Activated naive CD8-positive, alpha-beta T cell treated with anti-CD3 and anti-CD28 coated beads, Interleukin-2, amount 10 ng/mL, durations not matched to agents 7 days and 5 days (primary cell): ENCODE measurements at places on chromosomes 13 and 19. TPM values are rescaled to one million over a fixed set of nuclear protein-coding genes. Genes with fewer than 3 reads are reported as not detected.

DNA sequence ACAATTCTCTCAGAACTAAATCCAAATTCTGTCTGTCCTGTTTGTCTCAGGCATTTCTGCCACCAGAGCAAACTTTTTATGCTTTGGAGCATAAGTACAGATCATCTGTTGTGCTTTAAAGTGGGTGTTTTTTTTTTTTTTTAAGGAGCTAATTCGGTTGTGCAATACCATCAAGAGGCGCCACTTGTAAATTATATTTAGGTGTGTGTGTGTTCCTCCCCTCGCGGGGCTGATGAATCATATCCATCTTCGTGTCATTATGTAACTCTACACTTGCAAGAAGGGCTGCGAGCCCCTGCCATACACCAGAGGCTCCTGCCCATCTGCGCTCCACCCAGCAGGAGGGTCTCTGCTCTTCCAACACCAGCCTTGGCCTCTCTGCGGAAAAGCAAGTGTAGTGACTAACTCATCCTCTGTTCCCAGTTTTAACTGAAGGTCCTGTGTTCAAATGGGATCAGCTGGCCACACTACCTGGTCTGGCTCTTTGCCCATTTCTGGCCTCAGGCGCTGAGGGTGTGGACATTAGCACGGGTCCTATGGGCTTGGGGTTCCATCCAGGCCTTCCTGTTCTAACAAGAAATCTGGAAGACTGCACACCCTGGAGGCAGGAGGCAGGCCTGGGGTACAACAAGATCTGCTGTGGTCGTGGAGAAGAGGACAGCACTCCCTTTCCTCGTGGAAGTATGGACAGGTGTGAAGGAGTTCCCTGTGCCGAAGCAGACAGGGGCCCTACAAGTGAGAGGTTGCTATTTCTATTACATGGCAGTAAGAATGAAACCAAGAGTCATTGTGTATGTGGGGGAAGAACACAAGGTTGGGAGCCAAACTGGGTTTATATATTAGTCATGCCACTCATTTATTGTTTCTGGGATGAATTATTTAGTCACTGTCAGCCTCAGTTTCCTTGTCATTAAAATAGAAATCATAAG lies 96.1 kb upstream of the MBNL2 start:
- H3K4me1 ChIP-seq, result peaks cover 5% of the 10 kb centered on the region
- DNase-seq, result no peak
- no peak overlapping the region for H3K4me3 ChIP-seq
- H3K27me3 ChIP-seq, result peaks cover 13% of the 10 kb centered on the region
- no peaks in the 10 kb centered on the region for H3K36me3 ChIP-seq
- H3K27ac ChIP-seq, result no peak overlapping the region

DNA sequence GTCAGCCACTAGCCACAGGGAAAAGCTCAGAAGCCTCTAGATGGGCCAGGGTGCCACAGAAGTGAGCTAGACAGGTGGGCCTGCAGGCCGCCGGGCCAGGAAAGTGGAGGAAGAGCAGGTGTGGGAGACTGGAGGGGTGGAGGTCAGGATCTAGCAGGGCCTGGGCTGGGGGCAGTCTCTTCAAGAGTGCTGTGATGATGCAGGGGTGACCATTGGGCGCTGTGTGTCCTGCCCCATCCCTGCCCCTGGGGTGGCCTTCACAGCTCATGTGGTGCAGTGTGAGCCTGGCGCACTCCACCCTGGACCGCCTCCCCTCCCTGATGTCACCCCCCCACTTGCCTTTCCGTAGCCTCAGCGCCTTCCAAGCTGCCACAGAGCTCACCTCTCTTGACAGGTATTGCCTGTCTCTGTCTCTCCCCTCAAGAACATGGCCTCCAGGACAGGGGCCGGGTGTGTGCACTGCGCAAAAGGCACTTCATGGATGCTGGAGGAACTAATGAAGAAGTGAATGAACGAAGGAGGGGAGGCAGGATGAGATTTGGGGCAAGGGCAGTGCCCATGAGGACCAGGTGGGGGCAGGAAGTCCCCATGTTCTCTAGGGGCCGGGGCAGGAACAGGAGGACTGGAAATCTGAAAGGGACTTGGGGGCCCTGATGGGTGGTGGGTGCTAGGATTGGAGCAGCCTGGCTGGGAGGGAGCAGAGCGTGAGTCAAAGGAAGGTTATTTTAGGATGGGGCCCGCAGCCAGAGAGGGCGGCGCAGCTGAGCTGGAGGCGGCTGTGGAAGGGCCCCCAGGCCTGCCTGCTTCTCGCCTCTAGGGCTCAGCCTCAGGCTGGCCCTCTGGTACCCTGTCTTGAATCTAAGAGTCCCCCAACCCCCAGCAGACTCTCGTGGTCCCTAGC lies 6.6 kb downstream of the SSBP4 start:
- DNase-seq, result no peak
- H3K4me1 ChIP-seq, result peaks cover 39% of the 10 kb centered on the region
- H3K36me3 ChIP-seq, result peaks cover 11% of the 10 kb centered on the region
- H3K27ac ChIP-seq, result peak overlapping the region; percentile 72
- H3K4me3 ChIP-seq, result no peak overlapping the region

DNA sequence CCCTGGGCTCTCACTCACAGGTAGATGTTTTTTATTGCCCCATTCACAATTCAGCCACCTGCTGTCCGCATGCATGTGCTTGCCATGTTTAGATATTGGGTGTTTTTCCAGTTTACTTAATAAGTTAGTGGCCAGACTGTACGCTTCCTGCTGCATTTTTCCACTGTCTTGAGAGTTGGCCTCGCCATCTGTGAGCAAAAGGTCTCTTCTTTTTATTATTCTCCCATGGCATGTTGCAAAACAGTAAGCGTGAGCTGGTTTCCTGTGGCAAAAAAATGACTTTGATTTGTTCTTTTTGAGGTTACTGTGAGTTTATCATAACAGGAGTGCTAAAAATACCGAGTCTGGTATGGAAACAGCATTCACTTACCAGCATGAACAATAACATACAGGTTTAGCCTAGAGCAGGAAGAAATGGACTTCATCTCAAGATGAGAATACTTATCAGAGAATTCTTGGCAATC lies 46.0 kb downstream of the SAE1 start:
- H3K27ac ChIP-seq, result peak overlapping the region; percentile 65
- peaks cover 36% of the 10 kb centered on the region for H3K4me1 ChIP-seq
- H3K36me3 ChIP-seq, result peaks cover 44% of the 10 kb centered on the region
- H3K27me3 ChIP-seq, result no peaks in the 10 kb centered on the region
- H3K4me3 ChIP-seq, result peak overlapping the region; percentile 64
- no peak for DNase-seq

GRCh38 chr13:103395139-103395538 lies 328.9 kb upstream of the SLC10A2 start:
- DNase-seq, result no peak
- H3K27ac ChIP-seq, result no peak overlapping the region
- H3K4me3 ChIP-seq, result no peak overlapping the region
- H3K27me3 ChIP-seq, result no peaks in the 10 kb centered on the region
- H3K36me3 ChIP-seq, result no peaks in the 10 kb centered on the region

DNA sequence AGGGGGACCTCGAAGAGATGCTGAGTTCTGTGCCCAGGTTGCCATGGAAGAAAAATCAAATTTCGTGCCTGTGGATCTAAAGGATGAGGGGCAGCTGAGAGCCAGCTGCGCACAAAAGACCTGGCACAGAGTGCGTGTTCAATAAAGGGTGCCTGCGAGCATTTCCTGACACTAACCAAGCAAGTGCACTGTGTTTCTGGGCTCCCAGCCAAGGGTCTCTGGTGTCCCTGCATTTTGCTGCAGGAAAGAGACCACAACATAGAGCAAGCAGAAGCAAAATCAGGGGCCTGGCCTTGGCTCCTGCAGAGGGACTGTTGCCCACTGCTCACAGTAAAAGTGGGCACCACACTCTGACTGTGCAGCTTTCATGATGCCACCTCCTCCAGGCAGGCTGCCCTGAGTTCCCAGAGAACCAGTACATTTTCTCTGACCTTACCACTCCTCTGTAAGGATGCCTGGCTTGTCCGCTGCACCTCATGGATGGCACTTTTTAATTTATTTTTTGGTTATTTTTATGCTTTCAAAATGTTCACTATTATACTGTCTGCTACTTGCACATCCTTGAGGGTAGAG lies 70.8 kb upstream of the GPR12 start:
- no peaks in the 10 kb centered on the region for H3K4me1 ChIP-seq
- no peak for DNase-seq
- peaks cover 14% of the 10 kb centered on the region for H3K27me3 ChIP-seq
- H3K4me3 ChIP-seq, result no peak overlapping the region

DNA sequence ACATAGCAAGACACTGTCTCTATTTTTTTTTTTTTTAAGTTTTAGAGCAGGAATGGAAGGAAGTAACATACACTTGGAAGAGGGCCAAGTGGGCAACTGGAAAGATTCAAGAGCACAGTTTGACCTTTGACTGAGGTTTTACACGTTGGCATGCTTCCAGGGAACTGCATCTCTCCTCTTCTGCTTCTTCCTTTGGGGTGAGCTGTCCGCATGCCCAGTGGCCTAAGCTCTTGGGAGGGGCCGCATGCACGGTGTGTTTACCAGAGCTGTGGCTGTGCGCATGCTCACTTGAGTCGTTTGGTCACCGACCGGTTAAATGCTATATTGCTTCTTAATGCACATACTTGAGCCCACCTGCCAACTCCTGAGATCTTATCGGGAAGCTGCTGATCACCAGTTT lies 727.7 kb downstream of the UQCRFS1 start:
- no peak for DNase-seq
- H3K36me3 ChIP-seq, result no peaks in the 10 kb centered on the region
- no peaks in the 10 kb centered on the region for H3K4me1 ChIP-seq
- H3K27me3 ChIP-seq, result no peaks in the 10 kb centered on the region
- no peak overlapping the region for H3K4me3 ChIP-seq
- H3K27ac ChIP-seq, result no peak overlapping the region

GRCh38 chr19:45158503-45159209 lies 2.1 kb downstream of the NKPD1 start:
- peak; percentile 36 for DNase-seq
- H3K27ac ChIP-seq, result no peak overlapping the region
- no peak overlapping the region for H3K4me3 ChIP-seq
- H3K36me3 ChIP-seq, result no peaks in the 10 kb centered on the region
- peaks cover 30% of the 10 kb centered on the region for H3K27me3 ChIP-seq

DNA sequence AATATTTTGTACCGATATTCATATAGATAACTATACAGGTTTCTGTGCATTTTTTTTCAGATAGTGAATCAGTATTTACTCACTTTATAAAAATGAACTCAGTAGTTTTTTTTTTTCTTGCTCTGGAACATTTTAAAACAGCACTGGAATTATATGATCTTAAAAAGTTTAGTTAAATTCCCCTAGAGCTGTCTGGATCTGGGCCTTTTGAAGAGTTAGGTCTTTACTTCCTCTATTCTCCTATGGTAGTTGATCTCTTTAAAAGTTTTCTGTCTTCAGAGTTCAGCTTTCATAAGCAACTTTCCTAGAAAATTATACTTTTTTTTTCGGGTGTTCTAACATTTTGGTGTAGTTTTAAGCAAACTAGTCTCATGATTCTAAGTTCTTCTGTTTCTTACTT lies 21.8 kb upstream of the RBM26 start:
- H3K4me3 ChIP-seq, result no peak overlapping the region
- no peak for DNase-seq
- no peak overlapping the region for H3K27ac ChIP-seq
- peaks cover 2% of the 10 kb centered on the region for H3K27me3 ChIP-seq
- H3K4me1 ChIP-seq, result peaks cover 4% of the 10 kb centered on the region

DNA sequence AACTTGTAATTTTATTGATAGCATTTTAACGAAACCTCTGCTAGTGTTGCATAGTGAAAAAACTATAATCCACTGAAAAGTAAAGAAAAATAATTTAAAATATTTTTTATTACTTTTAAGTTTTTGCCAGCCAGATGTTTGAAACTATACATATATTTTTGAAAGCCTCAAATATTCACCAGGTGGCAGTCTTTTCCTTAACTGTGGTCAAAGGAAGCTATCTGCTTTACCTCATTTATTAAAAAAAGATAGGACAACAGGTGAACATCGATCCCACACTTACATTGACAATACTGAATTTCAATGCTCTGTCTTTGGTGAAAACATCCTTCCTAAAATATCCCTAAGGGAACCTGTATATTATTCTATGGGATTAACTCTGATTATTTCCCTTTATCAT lies 100.5 kb downstream of the TRPC4 start:
- H3K27me3 ChIP-seq, result no peaks in the 10 kb centered on the region
- H3K27ac ChIP-seq, result no peak overlapping the region
- H3K4me3 ChIP-seq, result no peak overlapping the region
- no peaks in the 10 kb centered on the region for H3K4me1 ChIP-seq

DNA sequence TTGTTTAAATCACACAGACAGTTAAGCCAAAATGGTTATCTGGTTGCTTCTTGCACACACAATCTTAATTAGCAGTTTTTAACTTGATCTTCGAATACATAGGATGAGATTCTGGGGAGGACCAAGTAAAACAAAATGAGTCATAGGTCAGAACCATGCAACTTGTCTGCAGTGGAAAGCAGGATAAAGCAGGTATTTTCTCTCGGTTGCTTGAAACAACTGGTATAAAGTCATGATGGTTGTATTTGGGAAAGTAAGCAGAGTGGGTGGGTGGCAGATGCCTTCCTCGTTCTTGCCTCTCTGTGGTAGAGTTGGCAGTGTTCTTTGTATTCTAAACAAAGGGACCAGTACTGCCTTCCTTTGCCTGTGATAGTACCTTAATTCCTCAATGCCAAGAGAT lies 167.0 kb downstream of the COG6 start:
- H3K27me3 ChIP-seq, result no peaks in the 10 kb centered on the region
- peaks cover 5% of the 10 kb centered on the region for H3K36me3 ChIP-seq
- H3K27ac ChIP-seq, result peak overlapping the region; percentile 62
- DNase-seq, result no peak
- peak overlapping the region; percentile 53 for H3K4me3 ChIP-seq
- H3K4me1 ChIP-seq, result peaks cover 20% of the 10 kb centered on the region

DNA sequence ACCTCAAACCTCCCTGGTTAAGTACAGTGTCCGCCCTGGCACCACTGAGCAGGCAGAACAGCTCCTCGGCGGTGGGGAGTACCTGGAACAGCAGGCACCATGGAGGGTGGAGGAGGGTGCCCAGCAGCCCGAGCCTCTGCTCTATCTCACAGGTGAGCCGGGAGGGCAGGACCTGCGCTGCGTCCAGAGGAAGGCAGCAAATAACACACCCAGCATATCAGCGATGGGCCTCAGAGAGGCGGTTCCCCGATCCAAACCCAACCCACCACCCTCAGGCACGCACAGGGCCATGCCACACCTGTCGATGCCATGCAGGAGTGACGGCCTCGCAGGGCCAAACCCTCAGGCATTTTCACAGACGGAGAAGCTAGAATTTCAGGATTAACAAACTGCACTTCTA lies 11.8 kb downstream of the PEPD start:
- H3K27ac ChIP-seq, result no peak overlapping the region
- no peak overlapping the region for H3K4me3 ChIP-seq
- DNase-seq, result no peak
- peaks cover 4% of the 10 kb centered on the region for H3K4me1 ChIP-seq

DNA sequence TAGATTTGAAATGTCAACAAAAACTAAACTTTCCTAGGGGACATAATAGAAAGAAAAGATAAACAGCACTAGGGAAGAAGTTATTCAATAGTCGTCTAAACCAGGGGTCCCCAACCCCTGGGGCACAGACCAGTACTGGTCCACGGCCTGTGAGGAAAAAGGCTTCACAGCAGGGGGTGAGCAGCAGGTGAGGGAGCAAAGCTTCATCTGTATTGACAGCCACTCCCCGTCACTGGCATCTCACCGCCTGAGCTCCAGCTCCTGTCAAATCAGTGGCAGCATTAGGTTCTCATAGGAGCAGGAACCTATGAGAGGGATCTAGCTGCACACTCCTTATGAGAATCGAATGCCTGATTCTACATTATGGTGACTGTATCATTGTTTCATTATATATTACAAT lies 382.7 kb downstream of the MYO16 start:
- no peak overlapping the region for H3K27ac ChIP-seq
- no peaks in the 10 kb centered on the region for H3K36me3 ChIP-seq
- H3K4me1 ChIP-seq, result no peaks in the 10 kb centered on the region
- no peak for DNase-seq
- H3K4me3 ChIP-seq, result no peak overlapping the region
- H3K27me3 ChIP-seq, result no peaks in the 10 kb centered on the region

The JUNB gene
- total RNA-seq, result 84.6 TPM

The PLPP2 gene
- not detected for total RNA-seq

The ZNF486 gene
- total RNA-seq, result 15.5 TPM

The GDF15 gene
- total RNA-seq, result 0.34 TPM

The RASIP1 gene
- not detected for total RNA-seq
